ENCODE measurements at places on chromosomes 4 and X.
A peak's percentile ranks its signal among the peaks of the same experiment; 100 is the strongest.

GRCh38 chr4:173930329-173930967, 353.0 kb downstream of the FBXO8 start:
- DNase-seq: no peak

DNA sequence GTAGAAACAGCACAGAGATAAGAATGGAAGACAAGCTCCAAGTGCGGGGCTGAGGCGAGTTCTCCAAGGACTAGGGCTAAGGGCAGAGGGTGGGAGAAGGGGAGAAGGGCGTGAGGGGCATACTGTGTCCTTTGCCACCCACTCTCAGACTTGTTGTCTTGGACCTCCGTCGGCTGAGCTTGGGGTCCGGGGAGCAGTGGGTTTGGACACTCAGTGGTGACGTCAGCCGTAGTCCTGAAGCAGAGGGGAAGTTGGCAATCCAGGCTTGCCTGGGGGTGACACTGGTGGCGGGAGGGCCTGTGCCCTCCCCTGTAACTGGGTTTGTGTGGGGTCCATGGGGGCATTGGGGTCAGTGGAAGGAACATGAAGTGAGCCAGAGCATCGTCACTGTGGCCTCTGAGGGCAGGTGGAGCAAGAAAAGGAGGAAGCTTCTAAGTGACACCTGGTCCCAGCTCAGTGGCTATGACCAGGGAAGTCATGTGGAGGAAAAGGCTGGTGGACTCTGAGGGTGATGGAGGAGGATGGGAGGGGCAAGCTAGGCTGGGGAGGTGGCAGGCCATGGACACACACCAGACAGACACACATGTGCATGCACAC, 17.6 kb downstream of the CD99 start:
- DNase-seq: no peak

DNA sequence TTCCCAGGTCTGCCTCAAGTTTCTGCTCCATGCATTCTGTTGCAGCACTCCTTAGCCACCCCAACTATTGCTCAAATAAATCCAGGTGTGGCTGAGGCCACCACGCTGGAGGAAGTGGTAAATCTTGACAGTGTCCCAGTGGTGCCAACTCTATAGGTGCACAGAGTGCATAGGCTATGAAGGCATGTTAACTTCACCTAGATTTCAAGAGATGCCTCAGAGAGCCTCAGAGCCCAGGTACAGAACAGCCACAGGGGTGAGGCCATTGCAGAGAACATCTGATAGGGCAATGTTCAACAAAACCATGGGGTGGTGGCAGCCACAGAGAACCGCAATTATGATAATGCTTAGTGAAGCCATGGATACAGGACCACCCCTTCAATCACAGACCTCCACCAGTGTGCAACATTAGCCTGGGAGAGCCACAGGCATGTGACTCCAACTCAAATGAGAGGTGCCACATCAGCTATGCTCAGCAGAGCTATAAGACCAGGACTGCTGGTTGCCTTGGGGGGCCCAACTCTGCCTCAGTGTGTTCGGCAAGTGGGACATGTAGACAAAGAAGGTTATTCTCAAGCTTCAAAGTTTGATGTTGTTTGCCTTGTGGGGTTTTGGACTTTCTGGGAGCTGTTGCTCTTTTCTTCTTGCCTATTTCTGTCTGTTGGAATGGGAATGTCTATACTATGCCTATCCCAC, 468.7 kb downstream of the ANKRD50 start:
- DNase-seq: no peak

GRCh38 chr4:94364527-94364926, 21.9 kb upstream of the HPGDS start:
- no peak for DNase-seq

DNA sequence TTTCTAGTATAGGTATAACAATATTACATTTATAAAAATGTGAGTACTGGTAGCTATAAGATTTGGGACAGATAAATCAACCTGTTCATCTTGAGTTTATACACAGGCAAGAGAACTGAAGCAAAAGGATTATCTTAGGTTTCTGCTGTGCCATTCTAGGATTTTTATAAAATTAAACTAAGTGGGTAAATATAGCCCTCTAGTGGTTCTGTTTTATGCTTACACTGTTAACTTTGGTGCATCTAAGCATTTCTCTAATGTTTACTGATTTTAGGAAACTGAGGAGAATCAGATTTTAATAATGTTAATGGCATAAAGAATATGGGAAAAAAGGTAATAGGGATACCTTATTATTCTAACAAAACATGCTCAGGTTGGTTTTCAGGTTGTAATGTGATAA, 1.1 kb upstream of the RRH start:
- DNase-seq: no peak

- DNase-seq: no peak
These were observed 96.7 kb upstream of the NKX1-1 start for GRCh38 chr4:1502976-1503375.

DNA sequence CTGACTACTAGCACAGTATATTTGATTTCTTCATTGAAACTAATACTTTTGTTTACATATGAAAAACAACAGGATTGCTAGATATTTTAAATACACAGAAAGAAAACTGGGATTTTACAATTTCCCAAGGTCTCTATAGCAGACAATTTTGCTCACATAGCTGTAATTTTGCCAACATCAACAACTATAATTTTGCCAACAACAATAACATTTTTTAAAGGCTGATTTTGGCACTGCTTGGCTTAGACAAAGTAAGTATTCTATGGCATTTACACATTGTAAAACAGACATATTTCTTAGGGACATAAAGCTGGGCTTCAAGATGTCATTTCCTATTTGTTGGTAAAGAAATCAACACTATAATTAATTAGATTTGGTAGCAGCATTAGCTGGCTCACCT, 922.1 kb downstream of the RAB28 start:
- DNase-seq: no peak

GRCh38 chr4:47526281-47526680, 41.2 kb downstream of the ATP10D start:
- DNase-seq: no peak

GRCh38 chrX:31374786-31375185, 302.9 kb upstream of the FTHL17 start:
- DNase-seq: no peak

DNA sequence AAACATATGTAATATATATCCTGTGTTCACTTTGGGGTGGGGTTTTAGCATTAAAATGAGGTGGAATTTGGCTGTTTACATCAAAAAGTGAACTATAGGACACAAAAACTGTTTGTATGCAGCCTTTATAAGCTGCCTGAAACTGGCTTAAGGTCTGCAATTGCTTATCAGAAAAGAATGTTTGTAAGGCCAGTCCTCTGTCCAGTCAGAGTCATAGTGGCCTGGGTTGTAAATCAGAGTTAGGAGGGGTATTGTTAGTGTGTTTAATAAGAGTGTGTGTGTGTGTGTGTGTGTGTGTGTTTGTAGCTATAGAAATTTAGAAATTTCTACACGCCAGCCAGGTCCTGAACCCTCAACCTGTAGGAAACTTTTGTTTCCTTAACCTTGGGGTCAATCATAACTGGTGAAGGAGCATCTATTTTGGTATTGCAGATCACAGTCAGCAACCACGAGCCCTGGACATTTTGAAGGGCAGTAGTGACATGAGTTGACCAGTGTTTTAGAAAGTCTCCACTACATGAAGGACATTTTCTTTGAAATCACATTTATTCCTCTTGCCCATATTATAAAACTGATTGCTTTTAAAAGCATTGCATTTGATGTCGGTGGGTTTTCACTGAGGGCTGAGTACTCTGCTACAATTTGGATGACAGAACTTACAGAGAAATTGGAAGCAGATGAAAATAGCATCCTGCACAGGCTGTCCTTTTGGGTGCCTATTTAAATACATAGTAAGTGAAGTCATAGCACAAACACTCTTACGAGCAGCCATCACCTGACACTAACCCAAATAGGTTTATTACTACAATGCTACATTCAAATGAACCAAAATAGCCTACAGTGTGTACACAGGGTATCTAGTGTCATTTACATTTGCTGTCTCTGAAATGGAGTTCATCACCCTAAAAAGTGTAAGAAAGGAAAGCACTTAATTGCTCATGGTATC, 11.2 kb upstream of the TMEM154 start:
- DNase-seq: no peak

DNA sequence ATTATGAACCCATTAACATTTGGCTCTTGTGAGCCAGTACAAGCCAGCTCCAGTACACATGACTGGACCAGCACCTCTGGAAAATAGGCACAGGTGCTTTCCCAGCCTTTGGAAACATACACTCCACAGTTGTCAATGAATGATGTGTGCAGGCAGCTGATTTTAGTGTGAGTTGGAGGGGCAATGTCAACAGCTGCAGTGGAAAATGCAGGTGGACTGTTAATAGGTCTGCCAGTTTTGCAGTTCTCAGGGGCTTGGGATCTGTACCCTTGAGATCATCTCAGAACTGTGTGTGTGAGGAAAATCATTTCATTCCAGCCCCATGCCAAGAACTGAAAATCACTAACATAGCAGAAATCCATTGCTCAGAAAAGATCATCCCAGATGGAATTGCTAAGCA, 81.7 kb upstream of the CHRDL1 start:
- DNase-seq: no peak

DNA sequence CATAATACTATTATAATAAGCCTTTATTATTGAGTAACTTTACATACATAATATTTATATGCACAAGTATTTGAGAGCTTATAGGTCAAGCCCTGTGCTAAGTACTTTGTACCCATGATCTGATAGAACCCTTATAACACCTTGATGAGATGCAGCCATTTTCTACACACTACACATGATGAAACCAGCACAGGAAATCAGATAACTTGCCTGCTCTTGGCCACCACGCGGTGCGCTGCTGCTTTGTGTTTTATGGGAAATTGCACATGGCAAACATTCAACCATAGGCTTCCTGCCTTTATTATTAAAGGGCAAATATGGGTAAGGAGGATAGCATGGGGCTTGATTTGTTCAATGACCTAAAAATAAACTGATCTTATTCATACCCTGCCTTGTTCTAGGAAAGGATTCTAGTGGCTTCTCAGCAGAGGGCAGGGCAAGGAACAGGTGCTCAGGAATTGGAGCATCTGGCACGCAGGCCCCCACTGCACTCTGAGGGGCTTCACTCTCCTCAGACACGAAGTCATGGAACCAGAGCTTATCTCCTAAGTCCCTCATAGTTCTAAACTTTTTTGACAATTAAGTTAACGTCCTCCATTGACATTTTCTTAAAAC, 31.6 kb upstream of the NAP1L5 start:
- DNase-seq: no peak

DNA sequence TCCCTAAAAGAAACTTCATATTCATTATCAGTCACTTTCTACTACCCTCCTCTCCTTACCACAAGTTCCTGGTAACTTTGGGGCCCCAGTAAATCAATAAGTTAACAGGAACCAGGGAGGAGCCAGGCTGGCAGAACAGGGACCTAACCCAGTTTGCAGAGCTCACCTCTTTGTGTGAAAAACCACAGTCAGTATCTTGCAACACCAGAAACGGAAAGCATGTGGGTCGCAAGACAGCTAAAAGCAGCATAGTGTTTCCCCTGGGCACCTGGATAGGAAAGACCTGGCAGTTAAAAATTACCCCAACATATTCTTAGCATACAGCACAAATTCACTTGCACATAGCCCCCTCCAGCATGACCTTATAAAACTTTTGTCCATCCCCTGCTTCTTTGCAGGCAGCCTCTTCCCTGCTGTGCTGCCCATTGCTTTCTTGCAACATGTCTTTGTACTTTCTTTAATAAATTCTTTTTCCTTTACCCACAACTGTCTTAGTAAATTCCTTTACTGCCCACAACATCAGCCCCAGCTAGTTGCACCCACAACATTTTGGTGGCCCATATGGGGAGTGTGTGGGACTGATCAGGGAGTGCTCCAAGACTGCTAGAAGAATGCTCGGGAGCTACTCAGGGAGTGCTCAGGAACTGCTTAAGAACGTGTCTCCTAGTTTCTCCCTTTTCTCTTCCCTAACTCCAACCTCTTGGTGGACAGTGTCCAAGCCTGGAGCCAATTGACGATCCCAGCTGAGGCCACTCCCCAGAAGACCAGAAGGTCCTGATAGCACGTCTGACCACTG, 83.4 kb downstream of the MSN start:
- DNase-seq: no peak

DNA sequence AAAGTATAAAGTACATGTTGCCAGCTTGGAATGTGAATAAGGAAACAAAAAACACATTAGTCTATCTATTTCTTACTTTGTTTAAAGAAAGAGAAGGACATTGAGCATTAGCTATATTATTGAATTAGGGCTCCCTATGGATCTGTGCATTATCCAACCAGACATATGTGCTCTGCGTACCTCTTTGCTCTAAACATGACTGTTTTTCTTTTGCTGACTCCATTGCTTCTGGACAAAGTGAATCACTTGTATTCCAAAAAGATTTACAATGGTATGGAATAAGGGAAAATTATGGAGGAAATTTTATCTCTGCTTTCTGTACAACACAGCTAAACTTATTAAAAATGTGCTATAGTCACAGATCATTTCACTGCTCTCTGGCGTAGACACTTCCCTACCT, 727.8 kb upstream of the LCORL start:
- DNase-seq: no peak

GRCh38 chrX:106959901-106960300, 39.7 kb downstream of the CLDN2 start:
- no peak for DNase-seq

DNA sequence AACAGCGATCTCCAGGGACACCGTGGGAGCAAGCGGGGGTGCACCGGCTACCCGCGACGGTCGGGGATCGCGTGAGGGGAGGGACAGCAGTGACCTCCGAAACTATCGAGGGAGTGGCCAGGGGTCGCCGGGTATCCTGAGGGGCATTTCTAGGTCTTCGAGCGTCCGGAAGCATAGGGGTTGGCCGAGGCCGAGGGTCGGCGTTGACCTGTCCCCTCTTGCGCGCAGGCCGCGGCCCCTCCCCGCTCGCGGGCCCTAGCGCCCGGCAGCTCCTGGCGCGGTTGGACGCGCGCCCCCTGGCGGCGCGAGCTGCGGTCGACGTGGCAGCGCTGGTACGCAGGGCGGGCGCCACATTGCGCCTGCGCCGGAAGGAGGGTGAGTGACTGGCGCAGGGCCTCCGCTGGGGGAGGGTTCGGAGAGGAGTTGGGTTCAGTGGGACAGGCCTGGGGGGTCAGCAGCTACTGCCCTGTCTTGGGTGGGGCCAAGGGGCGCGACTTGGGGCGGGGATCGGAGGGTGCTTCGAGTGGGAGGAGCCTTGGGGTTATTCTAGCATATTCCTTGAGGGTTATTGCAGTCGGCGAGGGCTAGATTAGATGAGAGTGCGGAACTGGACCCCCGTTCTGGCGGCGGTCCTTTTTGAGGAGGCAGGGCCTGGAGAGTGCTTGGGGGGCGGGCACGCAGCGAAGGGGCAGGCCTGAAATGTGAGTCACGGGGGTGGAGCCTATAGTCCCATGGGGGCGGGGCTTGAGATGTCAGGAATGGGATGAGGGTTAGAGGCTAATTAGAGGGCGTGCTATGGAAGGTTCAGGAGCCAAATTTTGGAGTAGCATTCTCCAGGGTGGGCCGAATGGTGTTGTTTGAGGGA, 1.2 kb downstream of the MAGIX start:
- peak; percentile 68 for DNase-seq

- DNase-seq: no peak
These were observed 25.1 kb downstream of the OCRL start for GRCh38 chrX:129565046-129565650.
